ENCODE measurements at places on chromosomes 5 and 9.

- DNase-seq, result no peak
Observed at GRCh38 chr5:96083361-96083881, 121.8 kb upstream of the ELL2 start.

DNA sequence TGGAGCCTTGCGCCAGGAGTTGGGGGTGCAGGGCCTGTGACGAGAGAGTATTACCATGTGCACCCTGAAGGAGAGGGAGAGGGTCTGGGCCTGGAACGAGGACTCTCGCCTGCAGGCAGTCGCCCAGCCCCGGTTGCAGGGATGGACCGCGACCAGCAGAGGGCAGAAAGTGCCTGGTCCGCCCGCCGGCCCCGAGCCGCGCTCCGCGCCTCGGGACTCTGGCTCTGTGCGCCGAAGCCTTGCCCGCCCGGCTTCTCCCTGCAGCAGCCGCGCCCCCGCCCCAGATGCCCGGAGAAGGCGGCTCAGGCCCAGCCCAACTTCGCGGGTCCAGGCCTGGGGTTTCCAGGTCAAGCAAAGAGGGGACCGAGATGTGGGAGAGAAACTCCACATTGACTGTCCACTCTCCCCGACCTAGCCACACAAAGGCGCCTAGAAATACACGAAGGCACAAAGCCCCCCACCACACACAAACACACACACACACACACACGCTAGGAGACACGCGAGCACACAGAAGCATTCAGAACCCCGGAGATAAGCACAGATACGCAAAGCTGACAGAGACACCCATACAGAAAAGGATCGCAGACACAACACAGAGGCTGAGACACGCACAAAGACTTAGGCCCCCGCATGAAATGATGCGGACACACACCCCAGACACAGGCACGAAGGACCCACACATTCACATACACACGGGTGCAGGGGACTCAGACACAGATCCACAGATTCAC lies 2.0 kb upstream of the LMX1B start:
- DNase-seq, result peak; percentile 33

- no peak for DNase-seq
Observed at GRCh38 chr5:19369561-19369960, 618.4 kb downstream of the CDH18 start.

GRCh38 chr5:176646049-176646706 lies 1.1 kb upstream of the TSPAN17 start:
- no peak for DNase-seq

GRCh38 chr5:67989456-67989855 lies 226.1 kb upstream of the PIK3R1 start:
- DNase-seq, result no peak

DNA sequence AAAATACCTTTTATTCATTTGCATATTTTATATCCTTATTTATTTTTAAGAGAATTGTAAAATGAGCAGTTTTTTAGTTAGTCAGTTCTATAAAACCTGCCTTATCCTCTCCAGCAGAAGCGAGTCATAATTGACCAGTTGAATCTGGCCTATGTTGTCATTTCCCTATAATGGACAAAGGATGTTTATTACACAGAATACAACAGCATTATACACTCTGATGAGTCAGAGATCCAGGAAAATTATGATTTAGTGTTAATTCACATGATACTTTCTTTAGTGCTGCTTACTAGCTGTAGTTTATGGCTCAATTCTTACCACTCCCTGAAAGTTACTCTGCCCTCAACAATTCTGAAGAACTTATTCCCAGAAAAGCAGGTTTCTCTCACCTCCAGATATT lies 26.8 kb upstream of the LURAP1L start:
- no peak for DNase-seq

GRCh38 chr9:98755006-98755618 lies 41.2 kb downstream of the ANKS6 start:
- DNase-seq, result no peak

DNA sequence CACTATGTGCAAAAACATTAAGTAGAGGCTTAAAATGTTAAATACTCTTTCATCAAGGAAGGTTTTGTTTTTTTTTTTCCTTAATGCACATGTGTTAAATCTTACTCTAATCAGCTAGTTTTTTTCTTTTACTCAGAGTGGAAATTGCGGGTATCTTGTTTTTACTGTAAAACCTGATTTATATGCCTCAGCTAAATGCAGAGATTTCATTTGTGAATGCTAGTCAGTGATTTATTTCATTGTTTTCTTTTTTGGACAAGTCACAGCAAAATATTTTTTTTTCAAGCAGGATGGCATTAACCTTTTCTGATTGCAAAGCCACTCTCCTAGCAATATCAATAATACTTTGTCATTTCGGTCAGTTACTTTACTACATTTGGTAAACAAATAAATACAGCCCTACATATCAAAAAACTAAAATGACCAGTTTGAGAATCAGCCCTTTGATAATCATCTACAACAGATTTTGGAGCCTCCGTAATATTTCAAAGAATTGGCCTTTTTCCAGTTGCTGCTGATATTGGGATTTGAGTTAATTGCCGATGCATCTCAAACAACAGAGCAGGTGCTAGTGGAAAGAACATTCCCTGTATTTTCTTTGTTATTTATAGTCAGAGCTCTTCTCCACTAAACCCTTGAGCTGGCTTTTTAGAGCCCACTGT lies 579.2 kb upstream of the ZNF608 start:
- no peak for DNase-seq

DNA sequence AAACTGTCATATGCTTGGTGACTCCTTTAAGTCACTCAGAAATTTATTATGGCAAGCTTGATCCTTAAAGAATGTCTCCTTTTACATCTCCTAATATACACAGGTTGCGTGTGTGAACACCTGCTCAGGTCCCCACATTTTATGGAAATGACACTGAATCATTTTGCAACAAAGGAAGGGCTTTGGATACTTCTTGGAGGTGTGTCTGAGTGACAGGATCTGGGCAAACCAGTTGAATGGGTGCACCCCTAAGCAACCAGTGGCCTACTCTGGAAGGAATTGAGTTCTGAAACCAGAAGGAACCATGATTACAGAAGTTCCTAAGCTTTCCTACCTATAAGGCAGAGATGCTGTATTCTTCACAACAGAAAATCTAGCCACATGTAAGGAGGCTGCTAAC lies 483.9 kb upstream of the KLF4 start:
- no peak for DNase-seq

DNA sequence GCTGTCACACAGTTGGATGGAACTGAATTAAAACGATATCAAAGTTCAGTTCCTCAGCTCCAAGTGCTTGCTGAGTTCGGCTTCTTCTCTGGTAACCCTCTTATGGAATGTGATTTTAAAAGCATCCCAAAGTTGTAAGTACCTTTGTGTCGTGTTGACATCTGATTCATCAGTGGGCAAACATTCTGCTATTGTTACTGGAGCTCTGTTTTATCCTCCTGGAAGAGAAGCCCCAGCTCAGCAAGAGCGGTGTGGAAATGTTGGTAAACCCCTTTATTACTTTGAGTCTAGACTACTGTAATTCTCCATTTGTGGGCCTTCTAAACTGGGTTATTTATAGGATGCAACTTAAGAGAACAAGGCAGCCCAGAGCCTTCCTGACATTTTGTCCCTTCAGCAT lies 699.3 kb upstream of the WWC1 start:
- DNase-seq, result no peak

DNA sequence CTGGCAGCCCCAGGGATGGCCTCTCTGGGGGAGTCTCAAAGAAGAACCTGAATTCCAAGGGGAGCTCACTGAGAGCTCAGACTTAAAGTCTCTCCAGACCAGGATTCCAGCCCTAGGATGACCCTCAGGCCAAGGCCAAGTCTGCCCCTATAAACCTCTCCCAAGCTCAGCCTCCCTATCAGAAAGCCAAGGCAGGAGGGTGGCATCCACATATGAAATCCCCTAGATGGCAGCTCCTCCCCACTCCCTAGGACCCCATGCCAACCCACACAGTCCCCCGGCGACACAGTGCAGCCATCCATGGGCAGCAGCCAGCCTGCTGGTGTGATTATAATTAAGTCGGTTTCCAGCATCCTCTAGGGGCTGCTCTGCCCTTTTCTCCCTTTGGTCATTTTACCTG lies 269.9 kb downstream of the CDK5RAP2 start:
- no peak for DNase-seq

GRCh38 chr9:99778836-99779235 lies 42.8 kb upstream of the NR4A3 start:
- DNase-seq, result no peak

- DNase-seq, result no peak
Observed at GRCh38 chr5:168679515-168679920, 100.3 kb upstream of the PANK3 start.

GRCh38 chr5:133348406-133348805 lies 263.9 kb downstream of the FSTL4 start:
- DNase-seq, result no peak

DNA sequence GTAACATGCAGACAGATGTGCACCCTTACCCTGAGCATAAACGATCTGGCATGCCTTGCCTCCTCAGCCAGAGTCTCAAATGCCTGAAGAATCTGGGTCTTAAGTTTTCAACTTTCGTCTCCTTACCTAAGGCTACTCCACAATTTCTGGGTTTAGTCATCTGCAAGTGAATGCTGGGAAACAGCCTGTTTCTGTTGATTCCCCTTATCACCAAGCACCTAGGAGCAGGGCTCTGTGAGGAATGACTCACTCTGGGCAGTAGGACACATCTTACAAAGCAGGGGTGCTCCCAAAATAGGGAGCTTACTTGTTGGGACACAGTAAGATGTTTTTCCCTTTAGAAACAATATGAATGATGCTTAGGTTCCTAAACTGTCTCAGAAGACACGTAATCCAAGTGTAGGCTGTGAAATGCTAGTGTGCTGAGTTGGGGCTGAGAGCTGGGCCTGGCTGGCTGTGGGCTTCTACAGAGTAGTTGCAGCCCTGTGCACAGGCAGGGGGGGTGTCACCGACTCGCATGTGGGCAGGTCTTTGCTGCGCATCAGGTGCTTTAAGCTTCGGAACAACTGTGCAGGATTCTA lies 58.0 kb downstream of the DAP start:
- no peak for DNase-seq

- DNase-seq, result no peak
Observed at GRCh38 chr5:34842554-34842953, 3.6 kb downstream of the TTC23L start.

DNA sequence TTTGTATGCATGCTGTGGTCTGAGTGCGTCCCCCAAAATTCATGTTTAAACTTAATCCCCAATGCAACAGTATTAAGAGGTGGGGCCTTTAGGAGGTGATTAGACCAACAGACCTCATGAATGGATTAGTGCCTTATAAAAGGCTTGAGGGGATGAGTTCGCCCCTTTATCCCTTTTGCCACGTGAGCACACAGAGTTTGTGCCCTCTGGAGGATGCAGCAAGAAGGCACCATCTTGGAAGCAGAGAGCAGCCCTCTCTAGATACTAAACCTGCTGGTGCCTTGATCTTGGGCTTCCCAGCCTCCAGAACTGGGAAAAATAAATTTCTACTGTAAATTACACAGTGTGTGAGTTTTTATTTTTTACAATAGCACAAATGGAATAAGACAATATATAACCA lies 177.1 kb upstream of the SPRY4 start:
- no peak for DNase-seq

GRCh38 chr9:98610711-98611110 lies 98.0 kb downstream of the GABBR2 start:
- no peak for DNase-seq

DNA sequence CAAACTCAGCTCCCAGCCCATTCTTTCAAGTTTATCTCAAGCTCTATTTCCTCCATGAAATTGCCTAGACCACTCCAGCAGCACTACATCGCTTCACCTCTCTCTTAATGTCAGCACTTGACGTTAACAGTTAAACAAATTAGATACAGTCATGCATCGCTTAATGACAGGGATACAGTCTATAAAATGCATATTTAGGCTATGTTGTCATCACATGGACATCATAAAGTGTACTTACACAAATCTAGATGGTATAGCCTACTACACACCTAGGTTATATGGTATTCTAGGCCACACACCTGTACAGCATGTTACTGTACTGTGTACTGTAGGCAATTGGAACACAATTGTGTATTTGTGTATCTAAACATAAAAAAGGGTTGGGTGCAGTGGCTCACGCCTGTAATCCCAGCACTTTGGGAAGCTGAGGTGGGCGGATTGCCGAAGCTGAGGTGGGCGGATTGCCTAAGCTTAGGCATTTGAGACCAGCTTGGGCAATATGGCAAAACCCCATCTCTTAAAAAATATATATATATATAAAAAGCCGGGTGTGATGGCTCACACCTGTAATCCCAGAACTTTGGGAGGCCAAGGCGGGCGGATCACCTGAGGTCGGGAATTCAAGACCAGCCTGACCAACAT lies 13.4 kb upstream of the PCSK5 start:
- DNase-seq, result no peak

GRCh38 chr5:150060471-150060870 lies 25.9 kb downstream of the CSF1R start:
- no peak for DNase-seq

DNA sequence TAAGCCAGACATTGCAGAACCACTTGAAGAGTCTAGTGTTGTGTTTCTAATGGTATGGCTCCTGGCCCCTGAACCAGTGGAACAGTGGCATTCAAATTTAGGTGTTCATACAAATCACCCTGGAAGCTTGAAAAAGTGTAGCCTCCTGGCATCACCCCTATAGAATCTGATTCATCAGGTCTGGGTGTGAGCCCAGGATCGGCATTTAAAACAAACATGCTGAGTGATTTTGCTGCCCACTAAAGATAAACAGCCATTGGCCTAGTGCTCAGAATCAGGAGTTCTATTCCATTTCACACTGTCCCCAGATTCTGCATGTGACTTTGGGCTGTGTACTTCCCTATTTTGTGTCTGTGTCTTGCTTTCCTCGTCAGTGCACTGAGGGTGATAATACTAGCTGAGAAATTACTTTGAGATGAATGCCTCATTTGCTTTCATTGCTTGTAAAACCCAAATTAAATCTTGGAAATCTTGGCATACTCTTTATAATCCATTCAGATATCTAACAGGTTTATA lies 241.5 kb upstream of the CLINT1 start:
- no peak for DNase-seq

GRCh38 chr5:160543395-160543794 lies 121.7 kb downstream of the PTTG1 start:
- DNase-seq, result no peak

GRCh38 chr5:126452477-126452876 lies 29.3 kb downstream of the GRAMD2B start:
- no peak for DNase-seq

DNA sequence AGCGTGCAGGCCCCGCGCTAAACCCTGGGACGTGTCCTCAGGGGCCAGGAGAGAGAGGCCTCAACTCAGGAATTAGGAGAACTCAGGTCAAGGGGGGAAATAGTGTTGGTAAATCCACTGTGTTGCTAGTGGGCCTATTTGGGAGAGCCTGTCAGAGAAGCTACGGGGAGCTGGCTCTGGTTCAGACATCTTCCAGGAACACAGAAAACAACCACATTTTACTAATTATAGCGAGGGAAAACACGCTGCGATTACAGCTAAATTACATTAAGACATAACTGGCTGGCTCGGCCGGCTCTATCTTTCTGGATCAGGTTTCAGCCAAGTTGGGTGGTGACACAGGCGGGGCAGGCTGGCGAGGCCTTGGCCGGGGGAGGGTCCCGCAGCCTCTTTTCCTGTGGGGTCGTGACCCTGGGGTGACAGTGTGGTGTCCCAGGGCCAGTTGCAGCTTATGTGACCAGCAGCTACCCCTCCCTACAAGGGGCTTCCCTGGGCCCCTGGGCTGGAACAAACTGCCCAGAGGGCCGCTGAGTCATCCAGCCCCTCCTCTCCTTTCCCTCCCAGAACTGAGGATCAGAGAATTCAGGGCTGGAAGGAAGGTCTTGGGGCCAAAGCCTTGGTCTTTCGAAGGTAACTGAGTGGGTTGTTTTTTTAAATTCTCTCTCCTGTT lies 75.1 kb downstream of the FGF18 start:
- no peak for DNase-seq

Measured in activated CD8-positive, alpha-beta memory T cell treated with anti-CD3 and anti-CD28 coated beads for 1 hour (primary cell).